ENCODE measurements at places on chromosomes 16 and 17. TPM values are rescaled to one million over a fixed set of nuclear protein-coding genes. Genes with fewer than 3 reads are reported as not detected.

DNA sequence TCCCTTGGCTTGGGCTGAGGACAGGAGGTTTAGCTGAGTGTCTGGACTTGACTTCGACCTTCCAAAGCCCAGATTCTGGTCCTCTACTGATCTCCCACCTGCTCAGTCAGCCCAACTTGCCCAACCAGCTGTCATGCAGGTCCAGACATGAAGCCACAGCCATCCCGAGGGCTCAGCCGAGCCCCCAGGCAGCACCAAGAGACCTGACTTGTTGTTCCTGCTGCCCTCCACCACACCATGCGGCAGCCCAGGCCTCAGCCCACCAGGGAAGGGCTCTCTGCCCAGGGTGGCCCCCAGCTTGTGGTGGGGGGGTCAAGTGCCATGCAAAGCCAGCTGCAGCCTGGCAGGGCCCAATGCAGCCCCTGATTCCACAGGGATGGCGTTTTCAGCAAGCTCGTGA, 17.2 kb upstream of the CACNG4 start:
- no peak for DNase-seq

DNA sequence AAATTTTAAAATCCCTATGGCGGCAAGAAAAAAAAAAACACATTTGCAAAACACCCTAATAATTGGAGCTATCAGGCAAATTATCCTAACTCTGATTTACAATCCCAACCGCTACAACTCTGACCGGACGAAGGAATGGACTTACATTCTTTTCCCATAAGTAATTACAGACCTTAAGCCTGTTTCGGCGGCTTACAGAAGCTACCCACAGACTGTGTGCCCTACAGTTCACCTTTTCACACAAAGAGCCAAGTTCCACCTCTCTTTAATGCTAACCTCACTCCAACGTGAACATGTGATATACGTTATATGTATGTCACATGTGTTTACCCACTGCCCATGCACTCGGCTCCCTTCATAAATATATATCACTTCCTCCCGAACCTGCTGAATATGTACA, 8.7 kb upstream of the MEAK7 start:
- no peak for DNase-seq

DNA sequence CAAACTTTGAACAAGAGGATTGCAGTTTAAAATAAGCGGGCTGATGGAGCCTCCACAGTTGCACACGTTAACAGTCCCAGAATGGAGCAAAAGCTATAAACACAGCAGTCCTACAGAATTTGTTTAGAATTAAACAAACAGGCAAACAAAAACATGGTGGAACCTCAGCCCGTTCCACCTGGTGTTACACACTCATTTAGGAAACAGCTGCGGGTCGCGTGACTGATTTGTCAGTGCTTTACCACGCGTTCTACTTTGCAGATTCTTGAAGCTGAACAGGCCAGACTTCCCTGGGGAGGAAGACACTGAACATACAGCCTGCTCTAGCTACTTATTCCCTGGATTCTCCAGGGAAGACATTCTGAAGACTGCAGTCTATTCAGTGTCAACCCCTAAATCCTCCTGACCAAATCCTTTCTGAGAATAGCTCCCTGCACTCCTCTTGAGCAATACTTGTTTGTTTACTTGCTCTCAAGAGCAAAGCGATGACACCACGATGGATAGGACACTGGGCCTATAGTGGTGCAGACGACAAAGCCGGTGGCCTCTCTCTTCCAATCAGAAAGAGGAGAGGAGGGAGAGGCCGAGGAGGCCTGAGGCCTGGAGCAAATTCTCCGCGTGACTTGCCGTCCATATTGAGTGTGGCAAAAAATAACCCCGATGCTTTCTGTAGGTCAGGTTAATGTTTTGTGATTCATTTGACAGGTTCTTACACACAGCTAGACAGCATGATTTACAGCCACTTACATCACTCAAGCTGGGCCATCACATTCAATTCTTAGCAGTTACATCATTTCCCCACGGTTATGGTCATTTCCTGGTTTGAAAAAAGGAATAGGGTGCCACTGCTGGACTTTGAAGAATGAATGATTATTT, 4.0 kb upstream of the MAP1LC3B start:
- DNase-seq = peak; percentile 92

- peak; percentile 67 for DNase-seq
Measured at GRCh38 chr17:31310260-31310659, 3.6 kb downstream of the EVI2B start.

GRCh38 chr17:74785096-74785980, 9.2 kb upstream of the NAT9 start:
- no peak for DNase-seq

GRCh38 chr17:55421179-55421934, at the start of gene MMD:
Gene MMD, minus strand, starts transcription at chr17:55421835. Its CDS starts 140 bp downstream, at chr17:55421695.
- peak; percentile 21 for DNase-seq

DNA sequence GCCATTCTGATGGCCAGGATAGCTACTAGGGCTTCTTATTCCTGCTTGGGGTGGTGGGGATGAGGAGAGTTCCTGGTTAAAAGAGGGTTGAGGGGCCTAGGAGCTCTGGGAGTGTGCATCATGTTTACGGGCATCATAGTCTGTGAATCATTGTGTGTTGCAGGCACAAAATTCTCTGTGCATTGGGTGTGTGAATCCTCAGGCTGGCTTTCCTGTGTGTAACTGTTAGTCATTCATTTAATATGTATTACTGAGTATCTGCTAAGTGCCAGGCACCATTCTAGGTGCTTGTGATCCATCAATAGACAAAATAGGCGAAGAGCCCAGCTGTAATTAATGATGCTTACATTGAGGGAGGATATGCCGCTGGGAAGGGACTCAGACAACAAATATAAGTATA, 5.8 kb downstream of the PPY start:
- DNase-seq = no peak

GRCh38 chr17:44988044-44988942, 20.2 kb upstream of the C1QL1 start:
- DNase-seq = no peak

- DNase-seq = no peak
Measured at GRCh38 chr17:74244548-74244947, 29.5 kb upstream of the DNAI2 start.

The CTRL gene
- total RNA-seq = 8.0 TPM

The ZNF646 gene
- 23.4 TPM for total RNA-seq

The KRT36 gene
- not detected for total RNA-seq

The SERPINF2 gene
- total RNA-seq = 0.69 TPM

The SLC6A2 gene
- total RNA-seq = not detected

The KRTAP4-11 gene
- not detected for total RNA-seq
